Stimulated activated CD4-positive, alpha-beta T cell treated with anti-CD3 and anti-CD28 coated beads, Interleukin-12 subunit alpha, Interleukin-12 subunit beta, amount 100 ng/mL, for 4 hours (primary cell): ENCODE measurements at places on chromosomes 16 and 17.
A peak's percentile ranks its signal among the peaks of the same experiment; 100 is the strongest.

DNA sequence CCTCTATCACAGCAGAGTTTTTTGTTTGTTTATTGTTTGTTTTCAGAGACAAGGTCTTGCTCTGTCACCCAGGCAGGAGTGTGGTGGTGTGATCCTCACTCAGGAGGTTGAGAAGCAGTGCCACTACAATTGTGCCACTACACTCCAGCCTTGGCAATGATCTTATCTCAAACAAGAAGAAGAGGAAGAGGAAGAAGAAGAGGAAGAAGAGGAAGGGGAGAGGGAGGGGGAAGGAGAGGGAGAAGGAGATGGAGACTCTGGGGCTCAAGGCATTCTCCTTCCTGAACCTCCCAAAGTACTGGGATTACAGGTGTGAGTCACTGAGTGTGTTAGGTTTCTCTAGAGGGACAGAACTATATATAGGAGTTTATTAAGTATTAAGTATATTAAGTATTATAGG is 17.1 kb upstream of the C17orf58 start:
- no peak for DNase-seq

- no peak for DNase-seq
Observed at GRCh38 chr17:41054025-41054424, 1.0 kb downstream of the KRTAP2-2 start.

GRCh38 chr16:11603331-11603750 is 16.6 kb upstream of the LITAF start:
- no peak for DNase-seq

- DNase-seq = no peak
Observed at GRCh38 chr17:39937447-39937846, 9.9 kb downstream of the LRRC3C start.

GRCh38 chr17:12114686-12115418 is 94.2 kb downstream of the MAP2K4 start:
- no peak for DNase-seq

- DNase-seq = no peak
Observed at GRCh38 chr17:46977348-46977747, 1.7 kb downstream of the RPRML start.

DNA sequence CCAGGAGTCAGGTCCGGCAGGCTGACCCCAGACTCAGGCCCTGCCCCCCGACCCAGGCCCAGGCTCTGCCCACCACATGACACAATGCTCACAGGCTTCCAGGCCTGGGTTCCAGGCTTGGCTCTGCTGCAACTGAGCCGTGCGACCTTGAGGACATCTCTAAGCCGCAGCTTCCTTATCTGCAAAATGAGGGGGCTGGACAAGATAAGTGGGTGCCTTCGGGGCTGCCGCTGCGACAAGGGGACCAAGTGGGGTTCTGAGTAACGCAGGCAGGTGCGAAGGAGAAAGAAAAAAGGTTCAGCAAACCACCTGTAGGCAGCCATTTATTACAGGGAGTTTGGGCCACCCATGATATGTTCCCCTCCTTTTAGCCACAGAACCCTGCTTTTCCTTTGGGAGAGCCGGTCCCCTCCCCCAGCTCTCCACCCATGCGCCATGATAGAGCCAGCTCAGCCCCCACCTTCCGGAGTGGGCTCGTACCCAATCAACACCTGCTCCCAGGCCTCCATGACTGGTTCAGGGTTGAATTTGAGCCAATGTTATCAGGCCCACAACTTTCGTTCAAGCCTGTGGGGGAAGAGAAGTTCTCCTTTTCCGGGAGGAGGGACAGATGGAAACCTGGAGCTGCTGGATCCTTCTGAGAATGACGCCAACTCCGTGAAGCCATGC is 38.2 kb downstream of the RTN4RL1 start:
- no peak for DNase-seq

- no peak for DNase-seq
Observed at GRCh38 chr17:78450696-78451345, 72.4 kb downstream of the PGS1 start.

GRCh38 chr16:66901626-66902025 is 17.1 kb downstream of the CDH16 start:
- no peak for DNase-seq

- DNase-seq = no peak
Observed at GRCh38 chr17:40422990-40423633, 5.4 kb upstream of the TOP2A start.

GRCh38 chr17:79504181-79504605 is 106.7 kb downstream of the RBFOX3 start:
- DNase-seq = no peak

GRCh38 chr17:34201225-34201624 is 53.9 kb upstream of the CCL2 start:
- no peak for DNase-seq

DNA sequence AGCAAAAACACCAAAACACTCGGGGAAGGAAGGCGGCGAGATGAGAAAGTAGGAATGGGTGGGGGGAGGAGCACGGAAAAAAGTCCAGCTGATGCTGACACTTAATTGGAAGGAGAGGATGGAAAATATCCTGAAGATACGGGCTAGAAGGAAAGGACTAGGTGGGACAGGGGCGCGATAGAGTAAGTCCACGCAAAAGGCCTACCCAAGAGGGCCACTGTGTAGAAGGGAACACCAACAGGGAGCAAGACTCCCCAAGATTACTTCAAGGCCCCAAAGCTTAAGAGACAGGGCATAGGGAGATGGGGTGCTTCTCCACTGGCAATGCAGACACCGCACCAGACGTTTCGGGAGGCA is 736 bp downstream of the APPBP2 start:
- DNase-seq = no peak

- no peak for DNase-seq
Observed at GRCh38 chr16:83539736-83540490, 267.9 kb upstream of the HSBP1 start.

- no peak for DNase-seq
Observed at GRCh38 chr16:89918453-89919347, at the start of gene MC1R. Gene MC1R (plus strand): TSS chr16:89918862. CDS start chr16:89919259, 397 bp downstream.

- no peak for DNase-seq
Observed at GRCh38 chr17:42906772-42907446, 6.3 kb downstream of the G6PC1 start.

- DNase-seq = no peak
Observed at GRCh38 chr17:4187076-4187475, 44.1 kb downstream of the CYB5D2 start.

DNA sequence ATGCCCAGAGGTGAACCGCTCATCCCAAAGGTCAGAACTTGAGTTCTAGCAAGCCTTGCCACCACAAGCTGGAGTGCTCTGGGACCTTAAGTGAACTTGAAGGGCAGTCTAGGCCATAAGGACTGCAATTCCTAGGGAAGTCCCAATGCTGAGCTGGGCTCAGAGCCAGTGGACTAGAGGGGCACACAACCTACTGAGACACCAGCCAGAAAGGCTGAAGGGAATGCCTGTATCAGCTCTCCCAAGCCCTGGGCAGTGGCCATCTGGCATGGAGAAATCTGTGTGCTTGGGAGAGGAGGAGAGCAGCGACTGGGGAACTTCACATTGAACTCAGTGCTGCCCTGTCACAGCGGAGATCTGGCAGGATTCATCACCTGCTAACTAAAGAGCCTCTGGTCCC is 201.3 kb downstream of the CEP112 start:
- DNase-seq = no peak

- peak; percentile 40 for DNase-seq
Observed at GRCh38 chr16:19884611-19885450, at the start of gene GPRC5B. Gene GPRC5B (minus strand): TSS chr16:19884848. CDS start chr16:19872845, 12,003 bp downstream.

GRCh38 chr16:88569614-88569984 is 604 bp upstream of the ZC3H18 start:
- DNase-seq = no peak

DNA sequence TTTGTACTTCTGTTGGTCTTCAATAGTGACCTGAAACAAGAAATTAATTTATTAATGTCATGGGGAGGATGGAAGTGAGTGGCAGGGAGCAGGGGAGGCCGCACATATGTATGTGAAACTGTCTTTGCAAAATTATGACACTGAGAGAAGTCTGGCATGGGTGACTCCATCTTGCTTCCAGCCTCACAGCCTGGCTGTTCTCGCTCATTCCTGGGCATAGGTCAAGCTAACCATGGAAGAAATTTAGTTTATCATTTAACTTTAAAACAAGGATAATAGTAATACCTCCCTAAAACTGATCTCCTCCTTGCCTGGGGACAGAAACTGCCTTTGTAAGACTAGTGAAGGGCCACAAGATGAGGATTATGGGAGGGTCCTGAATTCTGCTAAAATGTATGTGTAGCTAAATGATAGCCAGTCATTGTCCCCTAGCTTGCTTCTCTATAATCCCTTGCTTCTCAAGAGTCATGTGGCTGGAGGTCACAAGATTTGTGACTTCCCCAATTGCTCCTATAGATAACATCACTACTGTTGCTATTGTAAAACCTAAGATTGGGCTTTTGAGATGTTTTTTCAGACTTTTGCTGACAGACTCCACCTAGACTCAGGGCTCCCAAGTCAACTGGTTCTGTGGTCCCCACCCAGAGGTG is 126.0 kb downstream of the HS3ST3A1 start:
- no peak for DNase-seq

- DNase-seq = no peak
Observed at GRCh38 chr16:16143038-16143763, 80.1 kb downstream of the ABCC6 start.

DNA sequence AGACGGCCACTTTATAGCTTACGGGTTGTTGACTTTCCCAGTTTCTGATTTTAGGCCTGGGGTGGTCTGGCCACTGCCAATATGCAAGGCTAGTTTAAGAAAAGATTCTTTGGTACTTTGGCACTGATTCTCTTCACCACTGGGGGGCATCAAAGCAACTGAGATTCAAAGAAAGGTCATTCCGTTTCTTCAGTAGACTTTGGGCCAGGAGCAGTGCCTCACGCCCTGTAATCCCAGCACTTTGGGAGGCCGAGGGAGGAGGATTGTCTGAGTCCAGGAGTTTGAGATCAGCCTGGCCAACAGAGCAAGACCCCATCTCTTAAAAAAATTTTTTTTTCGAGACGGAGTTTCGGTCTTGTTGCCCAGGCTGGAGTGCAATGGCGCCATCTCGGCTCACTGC is 53.0 kb downstream of the RPA1 start:
- no peak for DNase-seq

GRCh38 chr17:42273474-42274252 is 2.5 kb downstream of the STAT5B start:
- no peak for DNase-seq

- no peak for DNase-seq
Observed at GRCh38 chr17:57368637-57369336, 112.5 kb downstream of the MSI2 start.

- peak; percentile 69 for DNase-seq
Observed at GRCh38 chr16:22077700-22078313, 14.5 kb upstream of the VWA3A start.

DNA sequence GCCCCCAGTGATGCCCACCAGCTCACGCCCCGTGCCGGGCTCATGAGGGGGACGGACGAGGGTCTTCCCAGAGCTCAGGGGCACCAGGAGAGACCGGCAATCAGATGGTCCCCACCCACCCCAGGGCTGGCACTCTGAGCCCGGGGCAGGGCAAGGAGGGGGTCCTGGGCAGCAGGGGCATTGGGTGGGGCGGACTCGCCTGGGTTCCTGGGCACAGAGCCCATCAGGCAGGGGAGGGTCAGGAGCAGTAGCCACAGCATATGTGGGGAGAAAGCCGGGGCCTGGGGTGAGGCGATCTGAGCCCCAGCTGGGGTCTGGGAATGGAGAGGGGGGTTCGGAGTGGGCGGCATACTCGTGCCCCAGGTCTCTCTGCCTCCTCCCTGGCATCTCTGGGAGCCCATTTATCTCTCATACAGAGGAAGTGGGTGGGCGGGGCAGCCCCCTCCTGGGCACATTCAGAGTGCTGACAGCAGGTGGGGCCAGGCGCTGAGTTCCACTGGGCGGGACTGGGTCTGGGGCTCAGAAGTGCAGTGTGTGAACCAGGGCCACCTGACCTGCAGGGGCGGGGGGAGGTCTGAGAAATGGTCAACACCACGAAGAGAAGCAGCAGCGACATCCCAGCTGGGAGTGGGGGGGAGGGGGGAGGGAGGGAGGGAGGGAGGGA is 20.5 kb upstream of the UBE2I start:
- no peak for DNase-seq

GRCh38 chr17:8703001-8703400 is 41.6 kb downstream of the CCDC42 start:
- DNase-seq = no peak

GRCh38 chr17:61644800-61645774 is 54.1 kb upstream of the NACA2 start:
- no peak for DNase-seq

- no peak for DNase-seq
Observed at GRCh38 chr16:67147437-67148140, 3.2 kb downstream of the B3GNT9 start.

GRCh38 chr17:50430821-50431618 is 5.0 kb downstream of the ACSF2 start:
- no peak for DNase-seq

GRCh38 chr16:48409839-48410632 is 24.8 kb upstream of the SIAH1 start:
- no peak for DNase-seq

- no peak for DNase-seq
Observed at GRCh38 chr17:16287563-16288027, 65.7 kb downstream of the CENPV start.
